ENCODE measurements at places on chromosomes 11 and 22.

GRCh38 chr11:15145615-15146014 is 30.9 kb downstream of the INSC start:
- DNase-seq = no peak

- no peak for DNase-seq
Observed at GRCh38 chr11:886568-886967, 24.0 kb downstream of the CHID1 start.

- no peak for DNase-seq
Observed at GRCh38 chr11:43145653-43146052, 166.1 kb upstream of the API5 start.

GRCh38 chr11:128610721-128611617 is 23.6 kb upstream of the ETS1 start:
- peak; percentile 73 for DNase-seq

All from activated T-cell treated with anti-CD3 and anti-CD28 coated beads, Interleukin-2, amount 50 U/mL, for 24 hours (primary cell).